ENCODE measurements at places on chromosomes 11 and 22.

- no peak for DNase-seq
These were observed 92.6 kb downstream of the CTTN start for GRCh38 chr11:70490723-70491558.

DNA sequence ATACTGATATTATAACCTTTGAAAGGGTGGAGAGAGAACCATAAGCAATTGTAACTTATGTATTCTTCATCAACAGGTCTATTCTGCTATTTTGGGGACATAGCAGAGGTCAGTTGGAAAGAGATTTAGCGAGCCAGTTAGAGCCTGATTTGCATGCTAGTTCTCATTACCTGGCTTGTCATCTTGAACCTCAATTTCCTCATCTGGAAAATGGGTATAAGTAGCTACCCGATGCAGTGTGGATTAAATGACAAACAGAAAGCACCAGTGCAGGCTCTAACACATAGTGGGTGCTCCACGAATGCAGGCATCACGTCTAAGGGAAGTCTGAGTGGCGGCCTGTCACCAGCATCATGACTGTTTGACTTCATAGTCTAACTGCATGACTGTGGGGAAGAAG lies 67.7 kb downstream of the LDLRAD3 start:
- no peak for DNase-seq

GRCh38 chr11:122128146-122128545 lies 12.1 kb upstream of the BLID start:
- no peak for DNase-seq

- DNase-seq = no peak
These were observed 84.2 kb downstream of the BLID start for GRCh38 chr11:122031813-122032212.

DNA sequence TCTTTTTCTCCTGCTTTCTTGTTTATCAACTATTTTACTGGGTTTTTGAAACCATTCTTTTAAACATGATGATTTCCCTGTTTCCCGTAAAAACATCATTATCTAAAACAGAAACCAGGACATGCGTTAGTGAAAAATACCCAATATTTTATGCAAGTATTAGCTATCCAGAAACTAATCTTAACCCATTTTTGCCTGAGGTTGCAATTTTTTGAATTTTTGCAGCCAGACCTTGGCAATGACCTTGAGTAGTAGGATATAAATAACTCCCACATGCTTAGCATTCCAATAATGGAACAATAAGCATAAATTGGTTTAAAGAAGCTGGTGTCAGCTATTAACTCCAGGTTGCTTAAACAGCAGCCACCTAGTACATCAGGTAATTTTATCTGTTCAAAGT lies 308.9 kb upstream of the ANO3 start:
- no peak for DNase-seq

- peak; percentile 96 for DNase-seq
These were observed 129.1 kb downstream of the EHF start for GRCh38 chr11:34749666-34750659.

- DNase-seq = peak; percentile 67
These were observed 3.9 kb downstream of the MALAT1 start for GRCh38 chr11:65502555-65503367.

- no peak for DNase-seq
These were observed 49.0 kb upstream of the TTC12 start for GRCh38 chr11:113265362-113265761.

- peak; percentile 29 for DNase-seq
These were observed 23.9 kb upstream of the TCF20 start for GRCh38 chr22:42294034-42294985.

- peak; percentile 98 for DNase-seq
These were observed at the start of the genes ARHGAP1 and ZNF408 for GRCh38 chr11:46700241-46701077. TSS of gene ARHGAP1 (minus strand) at chr11:46700619. CDS start at chr11:46696107, 4,512 bp downstream. TSS of gene ZNF408 (plus strand) at chr11:46701031. CDS start at chr11:46701048, 17 bp downstream.

DNA sequence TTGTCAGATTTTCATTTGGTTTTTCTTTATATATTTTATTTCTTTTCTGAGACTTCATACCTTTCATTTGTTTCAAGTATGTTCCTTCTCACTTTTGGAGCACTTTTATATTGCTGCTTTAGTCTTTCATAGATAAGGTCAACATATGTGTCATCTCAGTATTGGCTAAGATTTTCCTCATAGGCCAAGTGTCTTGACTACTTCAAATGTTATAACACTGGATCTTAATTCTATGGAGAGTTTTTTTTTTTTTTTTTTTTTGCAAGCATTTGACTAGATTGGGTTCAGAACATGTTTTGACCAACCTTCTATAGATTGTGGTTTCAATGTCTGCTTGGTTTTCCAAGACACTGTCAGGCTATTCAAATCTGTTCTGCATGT lies 69.0 kb upstream of the NARS2 start:
- DNase-seq = no peak

- DNase-seq = peak; percentile 14
These were observed 118.6 kb downstream of the HIPK3 start for GRCh38 chr11:33375688-33376311.

DNA sequence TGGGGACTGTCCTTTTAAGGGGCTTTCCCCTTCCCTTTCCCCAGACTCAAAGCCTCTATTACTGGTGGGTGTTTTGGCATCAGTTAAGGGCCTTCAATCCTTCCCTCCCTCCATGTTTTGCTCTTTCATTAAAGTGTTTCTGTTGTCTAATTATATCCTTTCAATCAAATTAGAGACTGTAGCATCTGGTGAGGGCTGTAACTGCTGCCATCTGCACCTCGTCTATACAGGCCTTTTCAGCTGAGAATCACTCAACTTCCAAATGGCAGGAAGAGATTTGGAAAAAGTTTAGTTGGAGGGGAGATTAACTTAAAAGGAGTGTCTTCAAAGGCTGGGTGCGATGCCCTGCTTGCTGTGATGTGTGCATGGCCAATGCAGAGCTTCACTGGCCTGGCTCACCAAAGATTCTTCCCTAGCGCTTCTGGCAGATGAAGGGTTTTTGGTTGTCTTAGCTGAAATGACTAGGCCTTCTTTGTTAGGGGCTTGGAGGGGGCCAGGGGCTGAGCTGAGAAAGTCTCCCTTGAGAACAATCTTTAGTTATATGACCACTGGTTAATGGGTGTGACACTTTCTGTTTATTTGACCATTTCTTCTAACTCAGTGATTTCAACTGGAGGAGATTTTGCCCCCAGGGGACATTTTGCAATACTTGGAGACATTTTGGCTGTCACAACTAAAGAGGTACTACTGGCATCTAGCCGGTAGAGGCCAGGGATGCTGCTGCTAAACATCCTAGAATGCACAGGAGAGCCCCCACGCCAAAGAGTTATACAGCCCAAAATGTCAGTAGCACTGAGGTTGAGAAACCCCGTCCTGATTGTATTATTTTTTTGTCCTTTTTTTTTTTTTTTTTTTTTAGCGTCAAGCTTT lies 7.5 kb downstream of the KREMEN1 start:
- DNase-seq = peak; percentile 64

GRCh38 chr11:63613517-63614135 lies 607 bp downstream of the PLAAT3 start:
- DNase-seq = no peak

DNA sequence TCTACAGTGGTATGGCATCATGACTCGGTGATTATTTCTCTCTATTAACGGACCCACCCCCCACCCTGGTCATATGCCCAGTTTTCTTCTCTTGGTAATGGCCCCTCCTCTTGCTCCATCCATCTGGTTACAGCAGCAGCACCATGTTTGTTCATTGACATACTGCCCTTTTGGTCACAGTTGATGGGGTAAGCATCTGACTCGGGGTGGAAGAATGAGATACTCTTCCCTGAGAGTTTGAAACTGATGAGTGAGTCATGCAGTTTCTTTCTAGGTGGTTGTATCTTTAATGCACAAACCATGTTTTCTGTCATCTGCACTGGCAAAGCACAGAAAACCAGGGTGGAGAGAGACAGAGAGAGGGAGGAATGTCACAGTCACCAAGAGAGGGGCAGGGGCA lies 126.0 kb downstream of the SYN3 start:
- DNase-seq = peak; percentile 20

GRCh38 chr11:102843489-102843888 lies at the start of gene MMP3:
TSS of gene MMP3 (minus strand) at chr11:102843609. CDS start at chr11:102843546, 63 bp downstream.
- DNase-seq = peak; percentile 14

Measured in fibroblast of gingiva (primary cell).